Right kidney (tissue), 9 donors: ENCODE measurements at places on chromosomes 4 and X.
A peak's percentile ranks its signal among the peaks of the same experiment; 100 is the strongest.

DNA sequence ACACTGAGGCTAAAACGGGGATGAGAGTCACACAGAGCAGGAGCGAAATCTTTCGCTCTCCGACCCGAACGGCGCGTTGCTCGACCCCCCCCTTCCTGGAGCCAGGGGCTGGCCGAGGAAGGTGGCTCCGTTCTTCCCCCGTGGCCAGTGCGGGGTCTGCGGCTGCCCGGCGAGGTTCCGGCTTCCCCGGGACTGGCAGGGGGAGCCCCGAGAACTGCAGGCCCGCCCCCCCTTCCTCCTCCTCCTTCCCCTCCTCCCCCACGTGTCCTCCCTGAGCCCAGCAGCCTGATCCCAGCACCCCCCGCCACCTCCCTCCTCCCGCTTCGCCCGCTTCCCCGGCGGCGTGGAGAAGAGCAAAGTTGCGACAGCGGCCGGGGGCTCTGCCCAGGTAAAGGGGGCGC, 2.4 kb upstream of the BCORL1 start:
- DNase-seq, result no peak

DNA sequence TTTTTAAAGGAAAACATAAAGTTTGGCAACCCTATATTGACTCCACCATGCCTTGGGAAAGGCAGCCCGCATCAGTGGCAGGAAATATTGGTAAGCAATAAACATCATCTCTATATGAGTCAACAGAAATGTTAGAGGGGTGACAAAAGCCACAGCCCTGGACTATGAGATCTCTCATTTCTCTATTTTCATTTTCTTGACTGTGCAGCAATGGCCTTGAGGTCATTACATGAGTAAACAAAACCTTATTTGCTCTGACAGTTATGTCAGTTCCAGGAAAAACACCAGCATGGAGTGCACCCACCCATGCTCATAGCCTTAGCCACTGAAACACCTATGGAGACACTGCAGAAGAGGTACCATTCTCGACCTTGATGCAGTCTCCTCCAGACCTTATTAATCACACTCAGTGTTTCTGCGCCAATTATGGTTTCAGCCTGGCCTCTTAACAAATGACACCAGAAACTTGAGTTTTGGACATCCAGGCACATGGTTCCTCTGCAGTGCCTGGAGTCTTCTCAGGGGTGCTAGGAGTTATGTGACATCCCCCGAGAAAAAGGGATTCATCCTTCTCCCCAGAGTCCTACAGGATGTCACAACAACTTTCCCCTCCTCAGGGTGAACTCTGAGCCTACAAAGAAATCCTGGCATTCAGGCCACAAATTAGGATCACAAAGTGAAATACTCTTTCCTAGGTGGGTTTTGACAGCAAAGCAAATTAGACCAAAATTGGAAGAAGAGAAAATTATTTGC, 16.0 kb upstream of the HPGD start:
- no peak for DNase-seq

DNA sequence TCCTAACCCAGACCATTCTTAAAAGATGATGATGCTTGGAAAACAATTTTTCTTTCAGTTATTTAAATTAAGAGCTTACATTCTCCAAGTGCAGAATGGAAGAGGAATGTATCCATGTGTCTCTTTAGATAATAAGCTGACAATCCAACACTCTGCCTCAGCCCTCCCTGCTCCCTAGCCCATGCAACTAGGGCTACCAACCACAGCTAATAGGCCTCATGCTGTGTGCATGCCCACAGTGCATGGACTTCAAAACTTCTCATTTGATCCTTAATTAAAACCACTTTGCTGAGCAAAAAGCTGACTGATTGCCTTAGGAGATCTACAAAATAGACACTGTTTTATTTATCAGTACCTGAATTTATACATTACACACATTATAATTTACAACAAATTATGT, 473.9 kb downstream of the GALNTL6 start:
- DNase-seq, result no peak

DNA sequence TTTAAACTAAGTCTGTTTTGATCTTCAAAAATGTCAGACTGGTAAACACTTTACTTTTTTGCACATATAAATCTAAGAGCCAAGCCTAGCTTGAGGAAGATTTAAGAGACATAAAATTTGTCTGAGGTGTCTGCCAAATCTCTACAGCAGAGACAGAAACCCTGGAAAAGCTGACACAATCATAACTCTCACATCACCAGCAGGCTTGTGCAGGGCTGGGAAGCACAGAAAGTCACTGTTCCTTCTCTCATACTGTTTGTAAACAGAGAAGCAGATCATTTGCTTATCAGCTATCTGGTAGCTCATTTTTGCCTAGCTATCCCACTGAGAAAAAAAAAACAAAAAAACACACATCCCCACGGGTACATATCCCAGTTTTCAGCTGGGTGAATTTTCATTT, 7.0 kb downstream of the ENOX2 start:
- no peak for DNase-seq

GRCh38 chrX:153906126-153906917, 1.8 kb downstream of the AVPR2 start:
- DNase-seq, result no peak

DNA sequence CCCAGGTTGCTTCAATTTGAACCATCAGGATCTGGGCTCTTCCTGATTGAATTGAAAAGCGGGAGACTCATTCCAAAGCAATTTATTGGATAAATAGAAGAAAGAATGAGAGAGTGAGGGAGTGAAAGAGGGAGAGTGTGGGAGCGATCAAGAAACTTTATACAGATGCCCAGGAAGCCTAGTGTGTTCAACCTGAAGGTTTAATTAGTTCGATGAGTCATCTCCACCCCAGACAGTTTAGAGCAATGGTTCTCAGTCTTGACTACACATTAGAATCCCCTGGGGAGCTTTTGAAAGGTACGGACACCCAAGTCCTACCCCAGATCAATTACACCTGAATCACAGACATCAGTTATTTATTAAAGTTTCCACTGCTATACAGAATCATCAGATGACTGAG, 61.5 kb downstream of the GEMIN8 start:
- no peak for DNase-seq

DNA sequence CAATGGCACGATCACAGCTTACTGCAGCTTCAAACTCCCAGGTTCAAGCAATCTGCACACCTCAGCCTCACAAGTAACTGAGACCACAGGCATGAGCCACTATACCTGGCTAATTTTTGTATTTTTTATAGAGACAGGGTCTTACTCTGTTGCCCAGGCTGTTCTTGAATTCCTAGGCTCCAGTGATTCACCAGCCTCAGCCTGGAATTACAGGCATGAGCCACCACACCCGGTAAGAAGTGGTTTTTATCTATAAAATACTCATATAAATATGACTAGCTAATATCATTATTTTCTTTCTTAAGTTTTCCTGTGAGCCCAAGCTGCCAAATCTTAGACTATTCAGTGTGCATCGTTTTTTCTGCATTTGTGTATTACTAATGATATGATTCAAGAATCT, 4.4 kb downstream of the SCFD2 start:
- DNase-seq, result no peak

- no peak for DNase-seq
Measured at GRCh38 chrX:150499240-150499639, 69.2 kb upstream of the MTM1 start.

DNA sequence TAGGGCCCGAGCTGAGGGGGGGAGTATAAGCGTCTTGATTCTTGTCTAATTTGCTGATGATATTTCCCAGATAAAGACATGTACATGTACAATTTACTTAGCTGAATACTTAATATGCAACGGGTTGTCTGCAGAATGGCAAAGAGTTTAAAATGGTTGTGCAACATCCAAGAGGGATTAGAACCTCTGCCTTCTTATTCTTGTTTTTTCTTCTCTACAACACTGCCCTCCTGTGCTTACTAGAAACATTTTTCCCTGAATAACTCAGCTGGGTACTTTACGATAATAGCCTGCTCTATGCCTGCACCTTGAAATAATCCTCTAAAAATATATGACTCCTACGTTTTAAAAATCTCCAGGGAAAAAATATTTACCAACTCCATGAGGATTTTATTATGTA, 41.8 kb downstream of the INTS12 start:
- DNase-seq, result no peak

GRCh38 chrX:41737065-41737464, 13.1 kb downstream of the GPR82 start:
- no peak for DNase-seq

DNA sequence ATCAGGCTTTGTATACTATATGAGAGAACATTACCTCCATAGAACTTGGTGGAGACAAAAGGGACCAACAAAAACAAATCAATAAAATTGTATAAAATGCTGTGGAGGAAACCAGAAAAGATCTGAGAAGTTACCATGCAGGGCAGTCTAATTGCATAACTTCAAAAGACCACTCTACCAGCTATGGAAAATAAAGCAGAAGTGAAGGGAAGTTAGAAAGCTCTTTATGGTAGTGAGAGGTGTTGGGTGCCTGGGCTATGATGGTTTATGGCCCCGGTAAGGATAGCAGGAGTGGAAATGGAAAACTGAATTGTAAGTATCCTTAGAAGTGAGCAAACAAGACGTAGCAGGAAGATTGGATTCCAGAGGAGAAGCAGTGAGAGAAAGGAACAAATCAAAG, 3.1 kb downstream of the TMEM184C start:
- no peak for DNase-seq

DNA sequence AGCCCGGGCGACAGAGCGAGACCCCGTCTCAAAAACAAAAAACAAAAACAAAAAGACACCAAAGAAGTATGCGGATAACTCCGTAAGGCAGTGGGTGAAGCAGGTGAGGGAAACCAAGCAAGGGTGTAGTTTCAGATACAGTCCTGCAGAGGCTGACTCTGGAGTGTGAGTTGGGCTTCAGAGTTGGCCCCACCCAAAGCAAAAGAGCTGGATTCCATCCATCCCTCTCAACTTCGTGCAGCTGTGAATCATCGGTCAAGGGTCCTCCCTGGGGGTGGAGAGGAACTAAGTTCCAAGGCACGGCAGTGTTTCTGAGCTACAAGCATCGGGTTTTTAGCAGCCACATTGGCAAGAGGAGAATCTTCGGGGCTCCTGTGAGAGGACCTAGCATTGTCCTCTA, 43.9 kb upstream of the FAM9A start:
- DNase-seq, result no peak

DNA sequence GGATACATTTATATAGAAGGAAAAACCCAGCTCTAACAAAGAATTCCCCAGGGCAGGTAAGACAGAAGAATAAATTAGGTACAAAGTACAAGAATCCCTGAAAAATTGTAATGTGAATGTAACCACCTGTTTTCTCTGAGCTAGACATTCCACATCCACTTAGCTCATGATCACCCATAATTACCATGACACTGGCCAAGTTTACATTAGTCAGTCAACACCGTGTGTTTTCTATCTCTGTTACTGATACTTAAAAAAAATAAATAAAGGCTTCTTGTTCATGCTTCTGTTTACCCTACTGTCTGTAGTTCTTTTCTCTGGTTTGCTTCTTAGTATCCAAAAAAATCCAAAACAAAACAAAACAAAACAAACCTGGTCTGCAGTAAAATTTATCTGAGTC, 66.0 kb downstream of the CBLL2 start:
- DNase-seq, result no peak

- DNase-seq, result peak; percentile 68
Measured at GRCh38 chr4:13541720-13542576, 2.4 kb downstream of the NKX3-2 start.

- DNase-seq, result peak; percentile 8
Measured at GRCh38 chrX:43958529-43958928, 14.7 kb downstream of the NDP start.

DNA sequence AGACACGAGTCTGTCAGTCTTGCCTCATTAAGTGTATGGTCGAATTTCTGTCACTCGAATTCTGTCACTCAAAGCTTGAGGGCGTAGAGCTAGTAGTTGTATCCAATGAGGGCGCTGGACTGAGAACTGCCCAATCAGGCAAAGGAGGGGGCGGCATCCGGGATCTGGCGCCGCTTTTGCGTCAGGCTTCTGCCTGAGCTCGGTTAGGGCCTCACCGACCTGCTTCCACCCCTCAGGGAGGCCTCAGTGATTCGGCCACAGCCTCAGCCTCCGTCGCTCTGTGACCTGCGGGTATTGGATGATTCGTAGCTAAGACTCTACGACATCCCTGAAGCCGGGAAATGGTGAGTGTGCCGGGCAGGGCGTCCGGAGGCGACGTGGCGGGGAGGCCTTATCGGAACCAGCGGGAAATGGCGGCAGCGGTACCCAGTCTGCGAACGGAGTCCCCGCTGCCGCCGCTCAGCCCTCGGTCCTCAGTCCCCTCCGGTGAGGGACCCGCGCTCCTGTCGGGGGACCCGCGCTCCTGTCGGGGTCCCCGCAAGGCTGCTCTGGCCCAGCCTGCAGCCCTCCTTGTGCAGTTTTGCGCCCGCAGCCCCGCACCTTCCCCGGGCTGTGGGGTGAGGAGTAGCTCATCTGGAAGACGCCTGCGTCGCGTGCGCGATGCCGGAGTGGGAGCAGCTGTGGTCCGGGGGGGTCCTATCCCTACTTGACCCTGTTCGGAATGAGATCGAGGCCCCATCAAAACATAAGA, 88.3 kb downstream of the ZNF718 start:
- DNase-seq, result peak; percentile 86

- no peak for DNase-seq
Measured at GRCh38 chr4:16443504-16444088, 217.3 kb upstream of the TAPT1 start.

DNA sequence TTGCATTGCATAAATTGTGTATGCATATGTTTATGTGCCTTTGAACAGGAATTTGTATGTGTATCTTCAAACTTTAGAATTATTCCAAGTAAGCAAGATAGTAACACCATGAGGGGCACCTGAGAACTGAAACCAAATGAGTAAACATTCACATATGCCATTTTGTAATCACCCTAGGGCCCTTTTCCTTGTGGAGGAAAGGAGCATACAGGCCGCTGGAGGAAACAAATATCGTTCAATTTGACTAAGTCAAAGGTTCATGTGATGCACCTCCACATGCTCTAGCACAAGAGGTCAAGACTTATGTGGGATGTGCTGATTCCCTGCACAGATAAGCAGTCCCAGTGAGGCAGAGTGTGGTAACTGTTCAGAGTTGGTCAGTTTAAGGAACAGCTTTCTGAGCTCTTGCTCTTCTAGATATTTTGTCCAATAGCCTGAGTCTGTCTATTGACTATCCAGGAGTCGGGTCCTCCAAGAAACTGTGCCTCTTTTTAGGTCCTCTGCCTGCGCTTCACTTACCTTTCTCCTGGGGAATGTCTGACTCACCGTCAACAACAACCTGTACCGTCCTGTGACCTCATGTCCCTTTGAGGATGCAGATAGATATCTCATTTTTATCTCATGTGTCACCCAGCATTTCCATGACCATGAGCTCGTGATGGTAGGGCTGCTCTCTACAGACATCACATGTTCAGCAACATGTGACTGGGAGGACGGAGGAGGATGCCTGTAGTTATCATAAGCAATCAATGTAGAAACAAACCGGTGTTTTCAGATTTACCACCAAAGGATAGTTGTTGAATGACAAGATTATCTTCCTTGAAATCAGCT, 196.9 kb downstream of the NWD2 start:
- no peak for DNase-seq

GRCh38 chrX:46967547-46967946, 55.3 kb downstream of the JADE3 start:
- no peak for DNase-seq

GRCh38 chrX:9533611-9534010, 68.8 kb downstream of the TBL1X start:
- peak; percentile 10 for DNase-seq
